CD4-positive, alpha-beta T cell (primary cell): ENCODE measurements at places on chromosomes 4 and X. TPM values are rescaled to one million over a fixed set of nuclear protein-coding genes. Genes with fewer than 3 reads are reported as not detected.

DNA sequence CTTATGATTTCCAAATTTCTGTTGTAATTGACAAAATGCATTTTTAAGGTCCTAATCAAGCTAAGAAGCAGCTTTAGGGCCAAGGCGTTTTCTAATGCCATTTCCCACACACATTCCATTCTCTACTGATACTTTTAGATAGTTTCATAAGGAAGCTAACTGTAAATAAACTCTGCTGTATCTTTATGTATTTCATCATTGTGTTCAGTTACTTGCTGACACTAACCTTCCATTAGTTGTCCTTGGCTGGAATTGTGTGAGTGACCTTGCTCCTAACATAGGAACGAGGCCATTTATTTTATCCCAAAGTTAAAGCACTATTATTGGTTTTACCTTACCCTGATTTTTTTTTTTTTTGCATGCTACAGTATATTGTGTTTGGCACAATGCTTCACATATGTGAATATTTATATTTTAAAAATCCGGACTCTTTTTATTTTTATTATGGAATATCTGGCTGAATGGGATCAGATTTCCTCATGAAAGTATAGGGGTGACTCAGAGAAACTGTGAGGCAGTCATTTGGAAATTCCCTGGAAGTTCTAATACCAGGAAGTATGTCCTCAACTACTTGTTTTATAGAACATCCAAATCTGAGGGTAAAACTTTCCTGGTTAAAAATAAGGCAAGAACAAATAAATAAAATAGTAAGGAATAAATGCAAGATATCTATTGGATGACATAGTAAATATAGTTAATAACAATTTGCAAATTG, 62.7 kb upstream of the SORBS2 start:
- no peak for DNase-seq

DNA sequence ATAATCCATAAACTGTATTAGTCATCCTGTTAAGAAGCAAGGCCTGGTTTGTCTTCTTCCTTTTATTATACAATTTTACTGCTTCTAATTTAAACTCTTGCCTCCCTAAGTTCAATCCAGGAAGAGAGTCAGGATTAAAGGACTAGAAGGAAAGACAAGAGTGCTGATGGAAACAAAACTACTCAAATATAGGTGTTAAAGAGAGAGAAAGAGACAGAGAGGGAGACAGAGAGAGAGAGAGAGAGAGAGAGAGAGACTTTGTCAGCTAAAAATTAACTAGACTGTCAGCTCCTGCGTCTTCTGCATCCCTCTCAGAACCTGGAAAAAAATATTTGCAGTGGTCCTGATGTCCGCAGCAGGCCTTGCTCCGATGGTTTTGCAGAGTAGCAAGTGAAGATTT, 13.5 kb upstream of the FGG start:
- no peak for DNase-seq

- no peak for DNase-seq
Measured at GRCh38 chrX:108468486-108468885, 28.8 kb downstream of the COL4A5 start.

RHOXF2 gene
- total RNA-seq = not detected

DNA sequence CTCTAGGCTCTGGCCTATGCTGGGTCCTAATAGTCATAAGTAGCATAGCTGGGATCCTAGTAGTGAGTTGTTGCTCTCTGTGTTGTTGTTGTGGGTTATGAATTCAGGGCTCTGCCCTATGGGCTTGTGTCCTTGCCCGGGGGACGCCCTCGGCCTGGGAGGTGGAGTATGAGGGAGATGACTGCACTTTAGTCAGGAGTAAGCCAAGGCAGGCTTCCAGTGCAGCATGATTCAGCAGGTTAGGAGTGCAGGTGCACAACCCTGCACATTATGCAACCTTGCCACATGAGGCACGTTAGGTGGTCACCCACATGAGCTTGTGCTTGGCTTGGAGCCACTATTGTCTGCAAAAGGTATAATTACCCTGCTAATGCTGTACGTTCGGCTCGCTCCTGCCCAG, 58.4 kb upstream of the CCDC149 start:
- DNase-seq = no peak

- DNase-seq = no peak
Measured at GRCh38 chr4:26288355-26288909, 32.4 kb upstream of the RBPJ start.

- no peak for DNase-seq
Measured at GRCh38 chr4:143184217-143184502, 557 bp upstream of the USP38 start.

- DNase-seq = no peak
Measured at GRCh38 chr4:143256456-143256855, 71.7 kb downstream of the USP38 start.

HS3ST1 gene
- total RNA-seq = not detected

OR13H1 gene
- total RNA-seq = not detected

MAGEA10 gene
- not detected for total RNA-seq

- no peak for DNase-seq
Measured at GRCh38 chr4:27662426-27662825, 801.8 kb downstream of the STIM2 start.

WAS gene
- total RNA-seq = 63.7 TPM

CT45A6 gene
- not detected for total RNA-seq

SMIM43 gene
- total RNA-seq = not detected

- DNase-seq = no peak
Measured at GRCh38 chr4:162509333-162509732, 345.5 kb upstream of the FSTL5 start.

GDPD2 gene
- not detected for total RNA-seq

DNA sequence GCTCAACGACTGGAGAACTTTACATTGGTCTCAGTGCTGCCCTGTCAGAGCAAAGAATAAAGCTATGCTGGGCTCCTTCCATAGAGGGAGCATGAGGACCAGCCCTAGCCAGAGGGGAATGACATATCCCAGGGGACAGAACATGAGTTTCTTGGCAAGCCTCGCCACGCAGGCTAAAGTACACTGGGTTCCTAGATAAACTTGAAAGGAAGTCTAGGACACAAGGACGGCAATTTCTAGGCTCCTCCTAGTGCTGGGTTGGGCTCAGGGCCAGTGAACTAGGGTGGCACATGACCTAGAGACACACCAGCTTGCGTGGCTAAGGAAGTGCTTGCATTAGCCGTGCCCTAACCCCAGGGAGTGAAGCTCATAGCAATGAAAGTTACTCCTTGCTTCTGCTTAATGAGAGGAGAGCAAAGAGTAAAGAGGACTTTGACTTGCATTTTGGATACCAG, 141.0 kb downstream of the MAB21L2 start:
- DNase-seq = no peak

GRCh38 chr4:67696061-67696460, 4.9 kb downstream of the UBA6 start:
- DNase-seq = no peak

GRCh38 chr4:15398732-15399131, 29.1 kb upstream of the C1QTNF7 start:
- no peak for DNase-seq

- DNase-seq = no peak
Measured at GRCh38 chr4:102036619-102037376, 246.3 kb downstream of the BANK1 start.

DNA sequence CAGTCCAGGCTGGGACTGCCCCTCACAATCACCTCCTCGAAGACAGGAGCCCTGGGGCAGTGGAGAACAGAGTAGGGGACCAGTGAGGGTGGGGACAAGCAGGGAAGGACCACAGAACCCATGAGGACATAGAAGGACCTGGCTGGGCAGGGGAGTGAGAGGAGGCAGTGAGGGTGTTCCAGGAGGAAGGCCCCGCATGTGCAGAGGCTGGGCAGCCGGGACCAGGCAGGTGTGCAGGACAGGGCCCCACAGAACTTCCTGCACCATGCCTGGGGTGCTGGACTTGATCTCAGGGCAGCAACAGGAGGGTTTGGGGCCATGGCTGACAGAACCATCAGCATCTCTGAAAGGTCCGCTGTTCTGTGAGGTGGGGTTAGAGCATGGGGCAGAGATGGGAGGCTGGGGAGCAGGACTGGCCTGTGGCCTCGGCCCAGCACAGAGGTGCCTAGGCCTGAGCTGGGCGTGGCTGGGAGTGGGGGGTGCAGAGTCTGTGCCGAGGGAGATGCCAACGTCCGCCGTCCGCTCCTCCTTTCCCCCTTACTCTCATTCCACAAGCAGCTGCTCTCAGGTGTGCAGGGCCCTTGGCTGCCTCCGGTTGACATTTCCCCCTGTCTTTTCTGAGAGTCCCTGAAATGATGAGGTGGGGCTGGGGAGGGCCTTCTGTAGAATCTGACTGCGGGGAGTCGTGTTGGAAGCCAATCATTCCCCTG, 40.8 kb downstream of the EVC start:
- DNase-seq = no peak

GRCh38 chr4:1721666-1722550, 587 bp downstream of the TACC3 start:
- no peak for DNase-seq

GRCh38 chr4:104486716-104487504, 7.8 kb downstream of the CXXC4 start:
- no peak for DNase-seq

BANK1 gene
- 0.22 TPM for total RNA-seq

DNA sequence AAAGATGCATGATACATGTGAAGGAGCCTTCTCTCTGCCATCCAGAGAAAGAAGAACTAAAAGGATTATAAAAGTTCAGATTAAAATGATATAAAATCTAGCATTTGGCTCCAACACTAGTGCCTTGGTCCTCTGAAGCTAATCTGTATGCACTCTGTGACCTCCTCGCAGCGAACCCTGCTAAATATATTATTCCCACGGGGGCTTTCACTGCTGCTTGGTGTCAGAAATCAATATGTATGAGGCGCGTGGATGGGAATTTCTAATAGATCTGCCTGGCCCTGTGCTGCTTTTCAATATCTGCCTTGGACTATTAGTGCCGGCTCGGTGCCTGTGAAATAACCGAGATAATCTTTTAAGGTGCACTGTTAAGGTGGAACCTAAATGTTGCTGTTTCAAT, 69.7 kb downstream of the CXXC4 start:
- no peak for DNase-seq
